ENCODE measurements at places on chromosomes 6 and 20. TPM values are rescaled to one million over a fixed set of nuclear protein-coding genes. Genes with fewer than 3 reads are reported as not detected.

BTNL2 gene
- total RNA-seq, result not detected

SLC32A1 gene
- total RNA-seq, result not detected

VGLL2 gene
- not detected for total RNA-seq

BCAS1 gene
- 2.3 TPM for total RNA-seq

METTL24 gene
- total RNA-seq, result 0.09 TPM

DEFB124 gene
- total RNA-seq, result not detected

MTFR2 gene
- total RNA-seq, result 6.1 TPM

Data from fibroblast of the aortic adventitia (primary cell).